ENCODE measurements at places on chromosomes 12 and 14.
A peak's percentile ranks its signal among the peaks of the same experiment; 100 is the strongest.

- no peak for DNase-seq
Measured at GRCh38 chr12:106049105-106049504, 89.6 kb downstream of the NUAK1 start.

- no peak for DNase-seq
Measured at GRCh38 chr14:22486675-22487074, 102.3 kb downstream of the DAD1 start.

DNA sequence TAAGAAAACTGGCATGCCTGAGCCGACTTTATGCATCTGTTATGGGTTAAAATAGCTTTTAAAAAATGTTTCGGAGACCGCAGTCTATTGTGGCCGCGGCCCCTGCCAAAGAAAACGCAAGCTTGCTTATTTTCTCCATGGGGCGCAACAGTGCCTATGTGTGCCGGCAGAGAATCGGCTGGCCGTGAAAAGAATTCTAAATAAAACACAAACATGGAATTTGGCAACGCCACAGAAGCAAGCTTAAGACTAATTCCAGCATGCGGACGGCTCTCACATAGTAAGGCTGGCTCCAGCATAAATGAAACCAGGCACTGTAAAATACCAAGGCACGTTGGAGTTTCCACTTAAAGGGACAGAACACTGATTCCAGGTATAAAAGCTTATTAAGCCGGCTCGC lies 56.7 kb downstream of the BCL11B start:
- peak; percentile 6 for DNase-seq

GRCh38 chr14:100332797-100333196 lies 9.7 kb downstream of the SLC25A47 start:
- no peak for DNase-seq

- DNase-seq = no peak
Measured at GRCh38 chr12:103745962-103746361, 95.1 kb downstream of the NT5DC3 start.

DNA sequence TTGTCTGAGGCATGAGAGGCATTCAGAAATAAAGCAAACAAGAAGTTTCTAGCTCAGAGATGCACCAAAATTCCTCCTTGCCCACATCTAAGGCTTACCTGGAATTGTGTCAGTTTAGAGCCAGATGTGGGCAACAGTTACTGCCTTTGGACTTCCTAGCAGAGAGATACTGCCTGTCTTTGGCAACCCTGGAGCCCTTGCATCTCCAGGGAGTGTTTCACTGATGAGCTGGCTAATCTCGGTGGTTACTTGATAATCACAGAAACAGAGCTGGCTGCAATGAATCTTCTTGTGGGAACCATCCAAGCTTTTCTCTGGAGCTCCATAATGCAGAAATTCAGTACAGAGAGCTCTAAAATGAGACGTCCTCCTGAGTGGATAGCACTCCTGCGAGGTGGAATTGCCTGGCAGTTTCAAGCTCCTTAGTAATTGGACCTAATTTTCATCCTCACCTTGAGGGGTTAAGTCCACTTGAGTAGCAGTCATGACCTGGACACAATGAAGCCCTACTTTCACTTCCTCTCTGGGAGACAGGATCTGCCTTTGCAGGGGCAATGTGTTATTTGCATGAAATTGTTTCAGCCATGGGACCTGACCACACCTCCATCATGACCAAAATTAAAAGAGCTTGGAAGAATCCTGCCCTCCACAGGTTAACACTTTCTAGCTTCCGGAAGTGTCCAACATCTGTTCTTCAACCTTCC lies 108.8 kb upstream of the ARHGAP5 start:
- DNase-seq = no peak

GRCh38 chr12:122851820-122852219 lies 16.6 kb downstream of the HIP1R start:
- no peak for DNase-seq

DNA sequence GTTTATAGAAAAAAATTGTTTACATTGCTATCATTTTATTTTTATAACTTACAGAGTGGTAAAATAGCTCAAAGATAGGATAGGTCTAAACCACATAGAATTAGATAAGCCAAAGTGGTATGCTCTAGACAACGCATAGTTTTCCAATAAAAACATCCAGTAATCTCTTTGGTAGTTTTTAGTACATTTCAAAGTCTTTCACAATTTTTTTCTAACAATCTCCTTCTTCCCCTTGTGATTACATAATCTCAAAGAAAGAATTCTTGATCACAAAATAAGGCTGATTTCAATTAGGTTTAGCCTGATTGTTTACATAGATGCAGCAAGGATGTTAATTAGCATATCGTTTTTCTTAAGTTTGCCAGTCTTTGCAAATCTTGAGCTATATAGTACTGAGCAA lies 460.0 kb downstream of the FUT8 start:
- no peak for DNase-seq

DNA sequence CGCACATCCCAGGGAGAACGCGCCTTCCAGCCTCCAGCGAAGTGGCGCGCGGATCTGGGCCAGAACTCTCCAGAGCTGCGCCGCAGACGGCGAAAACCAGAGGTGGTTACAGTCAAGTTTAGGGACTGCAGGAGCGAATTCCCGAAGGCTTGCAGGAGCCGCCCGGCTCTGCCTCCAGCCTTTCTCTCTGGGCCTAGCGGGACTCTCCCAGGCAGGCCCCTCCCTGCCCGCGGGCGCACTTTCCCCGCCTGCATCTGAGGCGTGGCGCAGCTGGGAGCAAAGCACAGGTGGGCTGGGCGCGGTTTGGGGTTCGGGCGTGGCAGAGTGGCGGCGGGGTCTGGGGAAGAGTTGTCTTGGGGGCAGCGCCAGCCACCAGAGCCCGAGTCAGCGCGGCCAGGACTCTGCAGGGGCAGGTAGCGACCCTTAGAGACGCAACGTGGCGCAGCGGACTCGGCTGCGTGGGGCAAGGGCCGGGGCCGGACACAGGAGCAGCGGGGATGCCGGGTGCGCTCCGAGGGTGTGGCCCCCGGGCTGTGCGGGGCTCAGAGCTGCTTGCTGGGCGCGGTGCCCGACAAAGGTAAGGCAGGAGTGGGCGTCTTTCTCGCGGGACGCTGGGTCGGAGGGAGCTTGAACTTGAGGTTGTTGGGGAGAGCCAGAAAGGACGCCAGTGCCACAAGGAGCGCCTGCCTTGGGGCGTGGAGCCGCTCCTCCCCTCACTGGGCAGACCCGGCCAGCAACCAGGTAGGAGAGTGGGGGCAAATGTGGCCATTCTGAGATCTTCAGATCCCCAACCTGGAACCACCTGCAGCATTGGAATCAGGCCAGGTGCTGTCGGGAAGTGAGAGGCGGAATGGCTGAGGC lies 1126.0 kb downstream of the AACS start:
- DNase-seq = no peak

GRCh38 chr12:30785630-30786029 lies 30.9 kb upstream of the CAPRIN2 start:
- DNase-seq = no peak

GRCh38 chr12:132631666-132632065 lies 13.1 kb downstream of the P2RX2 start:
- no peak for DNase-seq

DNA sequence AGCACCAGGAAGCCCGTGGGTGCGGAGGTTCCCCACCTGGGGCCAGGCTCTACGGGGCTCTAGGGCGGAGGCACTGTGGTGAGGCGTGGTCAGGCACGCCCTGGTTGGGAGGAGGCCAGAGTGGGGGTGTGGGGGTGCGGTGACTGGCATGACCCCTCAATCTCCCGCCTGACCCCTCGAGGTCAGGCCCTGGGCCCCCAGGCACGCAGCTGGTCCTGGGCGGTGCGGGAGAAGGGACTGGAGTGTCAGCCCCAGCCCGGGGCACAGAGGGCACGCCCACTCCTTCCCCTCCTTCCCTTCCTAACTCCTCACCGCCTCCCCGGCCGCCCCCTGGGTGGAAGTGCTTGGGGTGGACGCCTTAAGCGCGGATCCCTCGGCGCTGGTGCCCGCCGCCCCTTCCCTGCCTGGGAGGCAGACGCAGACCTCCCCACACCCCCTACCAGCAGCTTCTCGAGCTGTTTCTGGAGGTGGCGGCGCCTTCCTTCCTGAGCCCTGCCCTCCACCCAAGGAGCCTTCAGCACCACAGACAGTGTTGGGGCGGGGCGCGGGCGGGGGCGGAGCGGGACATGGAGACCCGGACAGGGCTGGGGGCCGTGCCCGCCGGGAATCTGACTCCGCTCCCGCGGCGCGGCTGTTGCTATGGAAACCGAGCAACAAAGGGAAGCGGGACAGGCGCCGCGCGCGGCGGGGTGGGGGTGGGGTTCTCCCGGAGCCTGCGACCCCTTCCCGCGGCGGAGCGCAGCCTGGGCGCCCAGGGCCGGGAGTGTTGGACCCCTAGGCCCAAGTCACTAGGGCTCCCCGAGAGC lies 741 bp upstream of the CRIP2 start:
- DNase-seq = peak; percentile 83

- DNase-seq = no peak
Measured at GRCh38 chr14:35789651-35790050, 19.4 kb downstream of the RALGAPA1 start.

DNA sequence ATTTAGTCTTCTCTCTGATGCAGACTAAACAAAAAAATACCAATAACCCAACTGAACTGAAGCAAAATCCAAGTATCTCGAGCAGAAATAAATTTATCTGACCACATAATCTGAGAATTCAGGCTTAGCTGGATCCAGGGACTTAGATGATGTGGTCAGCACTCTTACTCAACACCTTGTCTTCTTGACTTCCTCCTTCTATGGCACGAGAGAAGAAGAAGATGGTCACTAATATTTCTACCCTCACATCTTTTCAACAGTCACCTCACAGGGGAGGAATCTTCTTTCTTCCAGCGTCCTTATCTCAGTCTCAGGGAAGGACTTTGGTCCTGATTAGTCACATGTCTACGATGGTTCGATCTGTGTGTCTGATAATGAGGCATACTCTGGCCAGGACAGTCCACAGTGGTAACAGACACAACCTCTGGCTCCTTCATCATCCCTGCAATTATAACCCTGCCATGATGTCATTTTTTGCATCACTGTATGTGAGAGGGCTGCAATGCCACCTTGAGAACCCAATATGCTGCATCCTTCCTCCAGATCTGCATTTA lies 15.8 kb downstream of the RGS6 start:
- DNase-seq = no peak

DNA sequence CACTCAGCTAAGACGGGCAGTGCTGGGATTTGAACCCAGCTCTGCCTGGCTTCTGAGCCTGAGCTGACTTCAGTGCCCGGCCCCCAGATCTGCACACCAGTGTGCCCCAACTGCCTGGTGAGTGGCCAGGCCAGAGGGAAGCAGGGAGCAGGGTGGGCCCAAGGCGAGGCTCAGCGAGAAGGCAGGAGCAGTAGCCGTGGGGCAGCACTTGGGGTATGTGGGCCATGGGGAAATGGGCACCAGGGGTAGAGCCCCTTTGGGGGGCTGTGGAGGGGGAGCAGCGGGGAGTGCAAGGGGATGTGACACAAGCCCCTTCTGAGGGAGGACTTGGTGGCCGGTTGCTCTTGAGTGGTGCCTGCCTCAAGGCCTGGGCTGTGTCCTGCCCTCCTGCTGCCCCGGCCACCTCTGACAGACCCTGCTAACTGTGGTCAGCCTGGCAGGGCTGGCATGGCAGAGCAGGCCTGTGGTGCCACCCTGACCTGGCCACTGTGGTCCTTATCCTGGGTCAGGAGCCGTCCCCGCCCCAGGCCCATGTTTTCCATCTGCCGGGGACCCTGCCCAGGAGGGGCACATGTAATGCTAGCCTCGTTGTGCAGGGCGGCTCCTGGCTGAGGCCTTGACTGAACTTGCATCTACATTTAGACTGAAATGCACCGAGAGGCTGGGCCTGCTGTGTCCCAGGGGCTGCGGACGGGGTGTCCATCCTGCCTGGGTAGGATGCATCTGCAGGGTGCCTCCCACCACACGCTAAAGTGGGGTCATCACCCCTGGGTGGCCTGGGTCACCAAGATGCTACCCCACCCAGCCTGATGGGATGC lies 90.5 kb downstream of the KIF26A start:
- no peak for DNase-seq

- DNase-seq = no peak
Measured at GRCh38 chr12:23340351-23340750, 609.1 kb downstream of the SOX5 start.

GRCh38 chr12:50192908-50193307 lies 25.7 kb upstream of the CERS5 start:
- no peak for DNase-seq

- DNase-seq = no peak
Measured at GRCh38 chr12:103505371-103506236, 9.8 kb upstream of the C12orf42 start.

DNA sequence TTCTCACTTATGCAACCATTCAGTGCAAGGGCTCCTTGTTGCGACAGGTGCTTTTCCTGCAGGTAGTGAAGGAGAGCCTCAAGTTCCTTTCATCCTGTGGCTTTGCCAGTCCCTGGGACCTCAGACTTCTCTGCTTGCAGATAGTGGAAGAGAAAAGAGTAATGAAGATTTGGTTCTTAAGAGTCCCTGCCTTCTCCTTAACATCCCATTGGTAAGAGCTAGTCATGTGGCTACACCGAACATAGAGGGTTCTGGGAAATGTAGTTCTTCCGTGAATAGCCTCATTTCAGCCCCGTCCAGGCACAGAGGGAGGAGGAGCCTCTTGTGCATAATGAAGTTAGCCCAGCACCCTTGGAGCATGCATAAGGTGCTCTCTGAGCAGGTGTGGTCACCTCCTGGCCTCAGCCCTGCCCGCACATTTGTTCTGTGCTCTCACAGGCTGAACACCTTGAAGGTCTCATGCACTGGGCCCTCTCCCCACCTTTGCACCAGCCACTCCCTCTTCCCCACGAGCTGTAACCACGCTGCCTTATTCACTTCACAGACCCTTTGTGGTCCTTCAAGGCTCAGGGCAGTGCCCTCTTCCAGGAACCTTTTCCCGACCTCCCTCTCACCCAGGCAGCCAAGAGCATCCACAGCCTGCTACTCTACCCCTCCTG lies 134.0 kb downstream of the BCL11B start:
- no peak for DNase-seq

GRCh38 chr12:26122061-26122680 lies 2.7 kb downstream of the BHLHE41 start:
- no peak for DNase-seq

Measured in NCI-H2227 treated with DMSO at 0.1 percent for 48 hours (cell line).